ENCODE measurements at places on chromosomes 2 and 18.

DNA sequence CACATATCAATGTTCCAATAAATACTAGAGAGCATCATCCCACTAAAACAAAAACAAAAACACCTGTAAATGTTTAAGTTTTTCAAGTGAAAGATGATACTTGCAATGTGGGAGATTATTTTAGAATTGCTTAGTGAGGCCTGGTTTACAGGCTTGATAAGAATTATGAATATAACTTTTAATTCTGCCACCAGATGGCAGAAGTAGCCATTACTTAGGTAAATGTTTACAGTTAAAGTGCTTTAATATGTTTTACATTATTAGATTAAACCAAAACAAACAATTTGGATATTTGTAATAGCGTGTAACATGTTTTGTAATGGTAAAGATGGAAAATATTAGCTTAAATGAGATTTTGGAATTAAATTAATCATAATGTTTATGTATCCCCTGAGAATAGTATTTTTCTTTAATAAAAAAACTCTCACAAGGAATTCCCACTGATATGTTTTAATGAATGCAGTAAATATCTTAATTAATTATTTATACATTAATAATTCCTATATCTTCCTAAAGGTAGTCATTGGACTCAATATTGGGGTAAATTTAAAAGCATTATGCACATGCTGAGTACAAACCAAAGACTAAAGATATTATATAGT is 522.0 kb downstream of the SPAG16 start:
- peak; percentile 22 for DNase-seq

DNA sequence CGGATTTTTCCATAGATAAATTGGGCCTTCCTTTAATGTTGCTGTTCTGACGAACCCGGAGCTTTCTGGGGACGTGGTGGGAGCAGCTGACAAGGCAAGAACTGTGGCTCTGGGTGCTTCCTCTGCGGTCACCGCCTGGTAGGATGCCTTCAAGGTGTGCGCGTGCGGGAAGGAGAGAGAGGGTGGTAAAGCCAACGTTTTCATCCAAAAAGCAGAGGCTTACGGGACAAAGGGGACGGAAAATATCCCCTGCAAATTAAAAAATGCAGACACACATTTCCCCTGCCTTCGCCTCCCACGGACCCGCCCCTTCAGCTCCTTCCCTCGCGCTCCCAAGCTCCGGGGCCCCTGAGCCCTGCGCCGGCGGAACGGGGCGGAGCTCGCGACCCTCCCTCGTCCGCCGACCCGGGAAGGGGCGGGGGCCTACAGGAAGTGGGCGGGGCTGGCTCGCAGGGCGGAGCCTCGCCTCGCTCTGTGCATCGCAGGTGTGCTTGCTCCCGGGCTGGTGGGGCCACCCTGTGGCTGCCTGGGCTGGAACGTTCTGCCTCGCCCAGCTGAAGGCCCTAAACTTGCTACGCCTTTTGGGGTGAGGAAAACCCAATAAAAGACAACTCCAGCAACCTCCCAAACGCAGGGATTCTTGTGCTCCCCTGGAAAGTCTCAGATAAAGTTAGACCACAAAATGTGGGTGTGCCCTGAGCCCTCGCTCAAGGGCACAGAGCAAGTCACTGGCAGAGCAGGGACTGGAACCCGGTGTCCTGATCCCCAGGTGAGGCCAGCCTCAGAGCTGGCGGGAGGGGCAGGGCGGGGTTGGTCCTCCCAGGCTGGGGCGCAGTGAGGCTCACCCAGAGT is 25.4 kb upstream of the SLC66A3 start:
- no peak for DNase-seq

- no peak for DNase-seq
Observed at GRCh38 chr2:3317871-3318590, 59.6 kb downstream of the EIPR1 start.

GRCh38 chr2:224166654-224167053 is 127.6 kb upstream of the SERPINE2 start:
- DNase-seq: no peak

DNA sequence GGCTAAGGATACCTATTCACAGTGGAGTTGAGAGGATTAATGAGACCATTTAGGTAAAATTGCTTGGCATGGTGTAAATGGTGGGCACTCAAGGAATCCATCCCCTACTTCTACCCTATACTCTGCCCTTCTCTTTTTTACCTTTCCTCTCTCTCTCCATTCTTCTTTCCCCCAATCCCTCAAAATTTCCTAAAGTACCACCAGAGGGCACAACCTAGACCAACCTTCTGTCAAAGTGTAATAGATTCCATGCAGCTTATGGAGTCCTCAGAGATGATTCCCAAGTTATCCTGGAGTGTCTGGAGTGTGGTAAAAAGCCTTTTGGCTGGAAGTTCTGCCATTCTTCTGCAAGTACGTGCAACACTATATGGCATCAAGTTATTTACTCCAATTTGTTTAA is 33.0 kb upstream of the CCDC195 start:
- DNase-seq: no peak

DNA sequence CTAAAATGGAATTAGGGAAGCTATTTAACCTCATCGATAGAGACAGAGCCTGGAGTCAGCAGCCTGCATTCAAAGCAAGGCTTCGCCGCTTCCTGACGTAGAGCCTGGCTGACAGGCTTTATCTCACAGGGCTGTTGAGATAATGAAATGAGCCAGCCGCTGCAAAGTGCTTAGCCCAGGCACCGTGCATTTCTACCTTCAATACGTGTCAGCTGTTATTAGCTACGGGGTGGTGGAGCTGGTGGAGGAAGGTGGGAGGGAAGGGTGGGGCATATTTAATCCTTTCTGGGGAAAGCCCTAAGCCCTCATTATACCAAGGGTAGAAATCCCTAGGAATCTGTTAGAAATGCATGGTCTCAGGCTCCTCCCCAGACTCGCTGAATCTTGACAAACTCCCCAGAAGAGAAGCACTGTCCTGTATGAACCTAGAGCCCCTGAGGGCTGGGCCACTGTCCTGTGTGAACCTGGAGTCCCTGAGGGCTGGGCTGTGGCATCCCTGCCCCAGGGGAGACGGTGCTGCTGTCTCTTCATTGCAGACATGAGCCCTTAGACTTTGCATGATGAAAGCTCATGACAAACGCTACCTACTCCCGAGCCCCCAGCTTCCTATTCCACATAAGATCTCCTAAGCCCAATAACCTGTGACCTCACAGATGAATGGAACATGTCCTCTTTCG is 72.4 kb downstream of the ALPK2 start:
- DNase-seq: no peak

DNA sequence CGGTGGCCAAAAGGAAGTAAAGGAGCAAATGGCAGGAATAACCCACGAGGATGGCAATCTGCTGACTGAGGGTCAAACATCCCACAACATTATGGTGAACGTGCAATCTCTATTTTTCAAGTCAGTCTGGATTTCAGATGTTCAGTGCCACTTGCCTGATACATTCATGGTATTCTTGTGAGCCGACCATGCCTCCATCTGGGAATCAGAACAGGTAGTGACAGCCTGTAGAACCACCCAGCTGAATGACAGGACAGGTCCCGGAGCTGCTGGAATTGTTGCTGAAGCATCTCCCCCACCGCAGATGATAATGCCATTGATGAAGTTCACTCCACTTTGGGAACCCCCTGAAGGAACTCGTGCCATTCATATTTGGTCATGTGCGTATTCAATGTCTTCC is 123.2 kb downstream of the CAPN13 start:
- no peak for DNase-seq

DNA sequence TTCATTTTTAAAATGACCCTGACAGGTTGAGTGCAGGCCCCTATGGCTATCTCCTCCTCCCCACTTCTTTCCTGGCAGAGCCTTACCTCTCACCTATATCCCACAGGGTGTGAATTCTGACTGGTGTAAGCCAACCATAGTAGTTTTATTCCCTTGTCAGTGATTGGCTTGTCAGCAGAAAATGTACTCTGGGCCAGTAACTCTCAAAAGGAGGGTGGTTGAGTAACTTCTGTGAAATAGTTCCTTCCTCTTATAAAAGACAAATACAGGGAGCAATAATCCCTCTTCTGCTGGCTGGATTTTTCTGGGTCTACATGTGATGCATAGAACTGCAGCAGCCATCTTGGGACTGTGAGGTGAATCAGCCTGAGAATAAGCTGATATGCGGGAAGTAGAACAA is 83.4 kb downstream of the RAPH1 start:
- DNase-seq: peak; percentile 32

DNA sequence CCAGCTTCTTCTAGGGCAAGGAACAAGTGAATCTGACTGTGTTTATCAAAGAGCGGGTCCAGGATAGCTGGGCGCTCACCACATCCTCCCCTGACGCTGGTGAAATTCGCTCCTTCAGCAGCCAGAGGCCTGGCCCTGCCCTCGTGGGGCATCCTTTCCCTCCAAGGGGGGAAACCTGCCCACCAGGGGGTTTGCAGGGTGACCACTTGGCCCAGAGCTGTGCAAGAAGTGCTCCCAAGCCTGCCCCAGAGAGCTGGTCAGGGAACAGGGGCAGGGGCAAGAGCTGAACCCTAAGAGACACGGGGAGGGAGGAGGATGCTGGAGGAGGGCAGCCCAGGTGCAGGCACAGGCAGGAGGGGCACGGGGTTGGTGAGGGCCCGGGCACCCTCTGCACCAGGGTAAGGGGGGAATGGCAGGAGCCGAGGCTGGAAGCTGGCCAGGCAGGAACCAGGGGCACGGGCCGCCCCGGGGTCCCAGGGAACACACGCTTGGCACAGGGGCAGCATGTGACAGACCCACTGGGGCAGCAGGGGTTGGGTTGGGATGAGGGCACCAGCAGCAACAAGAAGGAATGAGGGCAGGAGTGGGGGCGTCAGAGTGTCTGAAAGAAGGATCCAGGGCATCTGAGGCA is 2.8 kb upstream of the GPR55 start:
- no peak for DNase-seq

GRCh38 chr2:222655787-222656525 is at the start of gene FARSB:
Gene FARSB, minus strand, starts transcription at chr2:222656092. Its CDS starts 19 bp downstream, at chr2:222656073.
- peak; percentile 97 for DNase-seq

DNA sequence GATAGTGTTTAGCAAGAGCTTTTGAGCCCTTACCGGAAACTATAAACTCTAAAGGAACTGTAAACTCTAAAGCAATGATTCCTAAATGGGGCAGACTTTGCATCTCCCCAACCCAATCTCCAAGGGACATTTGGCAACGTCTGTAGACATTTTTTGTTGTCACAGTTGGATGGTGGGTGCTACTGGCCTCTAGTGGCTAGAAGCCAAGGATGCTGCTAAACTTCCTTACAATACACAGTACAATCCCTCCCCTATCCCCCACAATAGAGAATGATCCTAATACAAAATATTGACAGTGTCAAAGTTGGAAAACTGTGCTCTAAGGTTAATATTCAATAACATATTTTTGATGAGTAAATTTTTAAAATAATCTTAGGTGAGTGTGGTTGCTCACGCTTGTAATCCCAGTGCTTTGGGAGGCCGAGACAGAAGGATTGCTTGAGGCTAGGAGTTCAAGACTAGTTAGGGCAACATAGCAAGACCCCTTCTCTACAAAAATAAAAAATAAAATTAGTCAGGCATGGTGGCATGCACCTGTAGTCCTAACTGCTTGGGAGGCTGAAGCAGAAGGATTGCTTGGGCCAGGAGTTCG is 66.7 kb downstream of the PTPN4 start:
- DNase-seq: peak; percentile 53

- DNase-seq: no peak
Observed at GRCh38 chr2:47344890-47345589, 57.9 kb upstream of the MSH2 start.

- no peak for DNase-seq
Observed at GRCh38 chr2:130183512-130184373, 1.7 kb downstream of the MZT2B start.

- DNase-seq: no peak
Observed at GRCh38 chr18:63465059-63465458, 11.7 kb upstream of the SERPINB5 start.

- DNase-seq: no peak
Observed at GRCh38 chr2:6352906-6353515, 512.7 kb downstream of the CMPK2 start.

- DNase-seq: peak; percentile 66
Observed at GRCh38 chr2:117979911-117980701, 33.8 kb downstream of the CCDC93 start.

DNA sequence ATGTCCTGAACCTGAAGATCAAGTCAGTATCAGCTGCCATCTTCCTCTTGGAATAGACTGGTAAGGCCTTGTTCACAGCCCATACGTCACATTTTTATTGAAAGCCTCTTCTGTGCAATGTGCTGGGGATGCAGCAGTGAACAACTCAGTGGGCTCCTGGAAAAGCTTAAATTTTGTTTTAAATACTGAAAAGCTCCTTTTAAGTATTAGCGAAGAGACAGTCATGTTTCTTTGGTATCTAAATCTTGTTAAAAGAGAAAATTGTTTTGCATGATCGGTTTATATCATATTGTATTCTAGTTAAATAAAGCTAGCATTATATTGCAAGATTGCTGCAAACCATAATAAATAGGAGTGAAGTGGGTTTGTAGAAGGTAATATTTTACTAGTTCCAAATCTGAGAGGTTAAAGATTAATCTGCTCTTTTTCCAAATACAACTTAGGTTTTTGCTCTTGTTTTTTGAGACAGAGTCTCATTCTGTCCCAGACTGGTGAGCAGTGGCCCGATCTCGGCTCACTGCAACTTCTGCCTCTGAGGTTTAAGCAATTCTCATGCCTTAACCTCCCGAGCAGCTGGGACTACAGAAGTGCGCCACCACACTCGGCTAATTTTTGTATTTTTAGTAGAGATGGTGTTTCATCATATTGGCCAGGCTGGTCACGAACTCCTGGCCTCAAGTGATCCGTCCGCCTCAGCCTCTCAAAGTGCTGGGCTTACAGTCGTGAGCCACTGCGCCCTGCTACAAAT is 1.6 kb upstream of the RMDN2 start:
- peak; percentile 30 for DNase-seq

GRCh38 chr2:157318884-157319283 is 6.7 kb downstream of the ERMN start:
- DNase-seq: no peak

- peak; percentile 59 for DNase-seq
Observed at GRCh38 chr2:130824492-130825061, 12.1 kb upstream of the ARHGEF4 start.
